Lung (tissue), 17 donors: ENCODE measurements at places on chromosomes 11 and 22. TPM values are rescaled to one million over a fixed set of nuclear protein-coding genes. Genes with fewer than 3 reads are reported as not detected.

GRCh38 chr22:41237707-41238569, 2.8 kb downstream of the CHADL start:
- peak overlapping the region; percentile 18 for H3K4me3 ChIP-seq
- DNase-seq: peak; percentile 71
- H3K27me3 ChIP-seq: no peaks in the 10 kb centered on the region
- no peaks in the 10 kb centered on the region for H3K4me1 ChIP-seq

The TMPRSS5 gene
- 1.8 TPM for total RNA-seq

GRCh38 chr22:27534720-27535125, 266.8 kb downstream of the MN1 start:
- H3K27ac ChIP-seq: no peak overlapping the region
- peaks cover 2% of the 10 kb centered on the region for H3K4me1 ChIP-seq
- no peaks in the 10 kb centered on the region for H3K36me3 ChIP-seq
- H3K4me3 ChIP-seq: no peak overlapping the region
- H3K27me3 ChIP-seq: no peaks in the 10 kb centered on the region

GRCh38 chr22:36977401-36977861, 41.8 kb downstream of the TST start:
- no peak overlapping the region for H3K4me3 ChIP-seq
- no peak overlapping the region for H3K27ac ChIP-seq
- peaks cover 3% of the 10 kb centered on the region for H3K27me3 ChIP-seq
- peak; percentile 31 for DNase-seq
- H3K36me3 ChIP-seq: no peaks in the 10 kb centered on the region
- peaks cover 5% of the 10 kb centered on the region for H3K4me1 ChIP-seq

The TUBA8 gene
- total RNA-seq: 0.17 TPM

The PRG2 gene
- 0.71 TPM for total RNA-seq
